ENCODE measurements at places on chromosomes 16 and 17.

DNA sequence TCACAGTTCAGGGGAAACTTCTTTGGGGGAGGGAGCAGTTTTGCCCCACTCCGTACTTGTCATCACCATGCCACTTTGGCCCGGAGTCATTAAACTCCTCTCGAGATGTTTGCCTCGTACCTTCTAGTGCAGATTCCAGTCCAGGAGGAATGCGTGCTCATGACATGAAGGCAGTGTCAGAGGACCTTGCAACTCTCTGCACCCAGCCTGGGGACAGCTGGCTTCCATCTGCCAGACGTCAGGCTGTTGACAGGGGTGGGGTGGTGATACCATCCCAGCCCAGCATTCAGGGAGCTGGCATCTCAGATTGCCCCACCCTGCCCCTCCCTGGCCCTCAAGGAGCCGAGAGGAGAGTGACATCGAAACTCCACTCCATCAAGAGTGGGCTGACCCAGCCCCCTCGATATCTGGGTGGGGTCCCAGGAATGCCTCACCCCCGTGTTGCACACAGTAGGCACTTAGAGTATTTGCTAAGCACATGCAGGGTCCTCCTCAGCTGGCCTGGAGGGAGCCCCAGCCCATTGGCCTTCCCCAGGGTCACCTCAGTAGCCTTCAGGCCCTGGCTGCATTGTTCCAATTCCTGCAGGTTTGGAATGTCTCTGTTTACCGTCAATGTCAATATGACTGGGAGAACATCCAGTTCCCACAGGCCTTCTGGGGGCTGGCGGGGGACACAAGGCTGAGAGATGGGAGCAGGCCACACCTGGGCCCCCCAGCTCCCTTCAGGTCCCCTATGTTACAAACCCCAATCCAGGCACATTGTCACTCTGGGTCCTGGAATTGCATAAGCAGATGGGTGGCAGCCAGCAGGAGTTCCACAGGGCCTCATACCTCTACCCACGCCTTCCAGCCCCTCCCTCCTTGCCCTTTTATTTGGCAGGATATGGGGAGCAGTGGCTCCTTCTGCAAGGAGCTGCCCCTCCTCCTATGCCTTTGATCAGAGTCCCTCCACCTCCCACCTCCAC lies 21.3 kb upstream of the EMP2 start:
- no peak for DNase-seq

GRCh38 chr17:49496867-49497147 lies 1.7 kb downstream of the NGFR start:
- no peak for DNase-seq

DNA sequence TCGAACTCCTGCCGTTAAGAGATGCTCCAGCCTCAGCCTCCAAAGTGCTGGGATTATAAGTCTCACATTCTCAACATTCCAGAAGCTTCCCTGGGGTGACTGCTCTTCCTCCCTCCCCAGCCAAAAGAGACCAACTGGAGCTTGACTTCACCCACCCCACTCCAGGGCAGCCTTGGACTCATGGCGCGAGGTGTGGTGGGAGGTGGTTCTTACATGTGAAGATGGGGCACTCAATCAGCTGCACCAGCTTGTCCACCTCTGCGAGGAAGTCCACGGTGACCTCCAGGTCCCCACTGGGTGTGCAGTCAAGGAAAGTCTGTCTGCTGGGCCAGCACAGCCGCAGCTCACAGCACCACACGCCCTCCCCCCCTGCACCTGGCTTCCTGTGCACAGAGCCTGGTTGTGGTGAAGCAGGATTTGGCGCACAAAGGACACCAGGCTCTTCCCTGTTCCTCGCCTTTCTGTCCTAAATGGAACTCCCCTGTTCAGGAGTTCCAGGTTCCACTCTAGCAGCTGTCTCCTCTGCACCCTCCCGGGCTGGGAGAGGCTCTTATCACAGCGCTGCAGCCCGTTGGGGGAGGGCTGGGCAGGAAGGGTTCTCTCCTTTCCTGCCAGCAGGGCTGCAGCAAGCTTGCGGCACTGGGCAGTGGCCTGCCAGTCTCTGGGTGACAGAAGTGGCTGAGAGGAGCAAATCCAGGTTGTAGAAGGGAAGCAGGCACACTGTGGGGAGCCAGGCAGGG lies 9.6 kb upstream of the MTSS2 start:
- DNase-seq: peak; percentile 80

DNA sequence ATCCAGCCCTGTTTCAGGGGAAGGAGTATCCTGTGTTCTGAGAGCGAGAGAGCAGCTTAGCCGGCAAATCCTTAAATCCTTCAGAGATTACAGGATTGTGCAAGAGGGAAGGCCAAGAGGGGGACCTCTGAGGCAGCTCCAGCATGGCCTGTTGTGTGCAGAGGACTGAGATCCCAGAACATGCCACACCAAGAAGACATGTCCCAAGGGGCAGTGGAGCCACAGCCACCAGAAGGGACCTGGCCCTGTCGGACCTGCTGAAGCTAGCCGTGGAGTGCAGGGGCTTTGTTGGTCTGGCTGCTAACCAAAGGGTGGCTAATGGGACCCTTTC lies 1.6 kb upstream of the MRC2 start:
- no peak for DNase-seq

GRCh38 chr17:40361925-40362695 lies 2.4 kb downstream of the GJD3 start:
- no peak for DNase-seq

- no peak for DNase-seq
These were observed 12.4 kb downstream of the CDYL2 start for GRCh38 chr16:80792031-80792430.
